Osteocyte (in vitro differentiated cells): ENCODE measurements at places on chromosomes 2 and 18.

GRCh38 chr2:240390091-240391073, 45.1 kb upstream of the GPC1 start:
- no peak for DNase-seq

GRCh38 chr2:119236796-119237195, 13.2 kb downstream of the STEAP3 start:
- no peak for DNase-seq

GRCh38 chr2:105379741-105380186, 19.1 kb downstream of the FHL2 start:
- no peak for DNase-seq

DNA sequence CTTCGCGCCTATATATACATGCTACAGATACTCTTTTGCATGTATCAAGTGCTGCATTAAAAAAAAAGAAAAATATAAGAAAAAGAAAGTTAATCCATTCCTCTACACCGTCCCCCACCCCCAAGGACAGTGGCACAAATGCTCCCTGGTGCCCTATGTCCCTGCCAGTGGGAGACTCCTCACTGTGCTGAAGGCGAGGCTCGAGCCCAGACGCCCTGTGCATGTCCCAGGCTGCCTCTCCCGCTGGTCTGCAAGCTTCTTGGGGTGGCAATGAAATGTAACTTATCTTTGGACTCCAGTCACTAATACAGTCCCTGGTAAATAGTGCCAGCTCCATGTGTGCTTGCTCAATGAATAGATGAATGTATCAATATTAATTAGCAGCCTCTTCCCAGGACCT, 185.6 kb upstream of the SMAD2 start:
- no peak for DNase-seq

DNA sequence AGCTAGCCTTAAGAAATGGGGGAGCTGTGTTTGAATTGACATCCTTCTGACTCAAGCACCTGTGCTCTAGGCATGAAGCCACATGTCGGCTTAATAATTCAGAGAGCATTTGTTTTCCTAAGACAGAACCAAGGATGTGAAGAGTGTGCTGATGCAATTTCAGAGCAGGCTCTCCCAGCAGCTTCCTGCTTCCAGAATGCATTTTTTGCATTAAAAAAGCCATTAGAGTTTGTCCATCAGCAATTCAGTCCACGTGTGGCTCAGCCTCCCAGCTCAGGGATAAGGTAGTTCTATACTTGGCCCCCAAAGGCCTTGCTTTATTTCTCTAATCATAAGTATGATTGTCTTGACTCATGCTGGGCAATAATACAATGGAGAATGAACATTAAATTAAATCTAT, 37.7 kb downstream of the DOCK10 start:
- no peak for DNase-seq

DNA sequence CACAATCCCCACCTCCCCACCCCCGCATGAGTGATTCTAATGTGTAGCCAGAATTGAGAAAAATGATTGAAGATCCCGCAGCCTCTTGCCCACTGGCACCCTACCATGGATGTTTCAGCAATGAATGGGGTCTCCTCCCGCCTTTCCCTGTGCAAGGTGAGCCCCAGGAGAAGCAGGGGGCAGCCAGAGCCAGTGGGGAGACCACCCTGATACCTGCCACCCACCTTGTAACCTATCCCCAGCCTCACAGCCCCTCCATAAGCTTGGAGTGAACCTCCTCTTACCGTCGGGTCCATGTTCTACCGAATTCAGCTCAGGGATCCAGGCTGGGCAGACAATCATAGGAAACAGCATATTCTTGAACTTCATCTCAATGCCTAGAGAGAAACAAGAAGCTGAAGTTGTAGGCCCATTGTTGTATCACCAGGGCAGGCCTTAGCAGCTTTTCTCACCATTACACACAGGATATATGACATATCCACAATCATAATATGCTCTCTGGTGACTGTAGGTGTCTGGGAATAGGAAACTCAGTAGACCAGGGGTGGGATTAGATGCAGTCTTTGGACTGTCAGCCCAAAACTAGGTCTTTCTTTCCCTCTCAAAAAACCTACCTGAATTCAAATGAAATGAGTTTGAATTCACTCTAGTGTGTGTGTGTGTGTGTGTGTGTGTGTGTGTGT, 30.9 kb downstream of the XDH start:
- DNase-seq: no peak

- no peak for DNase-seq
Observed at GRCh38 chr2:71742953-71743601, 289.7 kb downstream of the DYSF start.

GRCh38 chr18:3332376-3332775, 70.4 kb downstream of the MYL12B start:
- DNase-seq: no peak

- no peak for DNase-seq
Observed at GRCh38 chr2:177796654-177797415, 275.7 kb downstream of the PDE11A start.
